ENCODE measurements at places on chromosomes 16 and 17. TPM values are rescaled to one million over a fixed set of nuclear protein-coding genes. Genes with fewer than 3 reads are reported as not detected.

UBB gene
- total RNA-seq: 1,771 TPM

ACAP1 gene
- total RNA-seq: 405 TPM

- no peak for DNase-seq
Measured at GRCh38 chr17:60678118-60678444, 430 bp downstream of the BCAS3 start.

GRCh38 chr17:49146620-49147306 lies 14.2 kb downstream of the B4GALNT2 start:
- no peak for DNase-seq

DNA sequence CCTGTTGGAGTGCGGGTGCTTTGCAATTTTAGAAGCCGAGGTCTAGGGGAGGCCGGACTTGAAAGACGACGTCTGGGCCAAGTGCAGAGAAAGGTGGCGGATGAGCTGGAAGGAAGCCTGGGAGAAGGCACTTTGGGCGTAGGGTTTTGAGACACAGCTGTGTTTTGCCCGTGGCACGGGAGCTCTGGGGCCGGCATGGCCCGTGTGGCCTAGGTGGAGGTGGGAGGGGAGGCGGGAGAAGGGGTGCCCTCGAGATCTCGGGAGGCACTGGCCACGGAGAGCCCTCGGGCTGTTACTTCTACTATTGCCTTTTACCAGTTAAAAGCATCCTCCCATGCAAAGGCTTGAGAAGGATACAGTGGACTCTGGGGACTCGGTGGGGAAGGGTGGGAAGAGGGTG lies 161.9 kb downstream of the FOXL1 start:
- DNase-seq: no peak

DNA sequence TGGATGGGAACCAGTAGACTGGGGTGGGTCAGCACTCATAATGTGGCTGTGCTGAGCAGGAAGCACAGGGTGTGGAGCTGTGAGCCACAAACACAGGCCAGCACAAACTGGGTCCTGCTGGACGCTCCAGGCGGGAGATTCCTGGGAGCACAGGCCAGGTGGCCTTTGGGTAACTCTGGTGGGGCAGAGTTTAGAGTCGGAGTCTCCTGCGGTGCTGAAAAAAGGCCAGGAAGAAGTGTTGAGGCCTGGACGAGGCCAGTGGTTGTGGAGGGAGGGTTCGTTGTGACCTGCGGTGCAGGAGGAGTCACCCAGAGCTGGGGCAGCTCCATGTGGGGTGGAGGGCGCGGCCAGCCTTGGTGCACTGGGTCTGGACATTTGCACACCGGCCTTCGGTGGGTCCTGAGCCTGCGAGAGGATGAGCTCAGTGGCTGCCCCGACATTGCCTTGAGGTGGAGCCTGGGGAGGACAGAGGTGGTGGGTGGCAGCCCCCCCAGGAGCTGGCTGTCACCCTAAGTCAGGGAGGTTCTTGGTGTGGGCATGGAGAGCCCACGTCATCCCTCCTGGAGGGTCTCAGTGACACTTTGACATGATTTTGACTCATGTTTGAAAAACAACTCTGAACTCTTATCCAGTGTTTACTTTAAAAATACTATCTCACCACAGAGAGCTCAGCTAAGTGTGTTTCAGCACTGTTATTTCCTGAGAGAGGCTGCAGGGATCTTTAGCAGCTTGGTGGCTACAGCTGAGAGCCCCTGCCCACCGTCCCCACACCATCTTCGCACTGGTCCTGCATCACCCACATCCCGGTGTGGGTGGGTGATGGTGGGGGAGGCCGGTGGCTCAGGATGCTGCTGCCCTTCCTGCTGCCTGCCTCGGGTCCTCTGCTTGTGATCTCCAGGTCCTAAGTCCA lies 98.7 kb downstream of the NPIPB11 start:
- DNase-seq: no peak

DNA sequence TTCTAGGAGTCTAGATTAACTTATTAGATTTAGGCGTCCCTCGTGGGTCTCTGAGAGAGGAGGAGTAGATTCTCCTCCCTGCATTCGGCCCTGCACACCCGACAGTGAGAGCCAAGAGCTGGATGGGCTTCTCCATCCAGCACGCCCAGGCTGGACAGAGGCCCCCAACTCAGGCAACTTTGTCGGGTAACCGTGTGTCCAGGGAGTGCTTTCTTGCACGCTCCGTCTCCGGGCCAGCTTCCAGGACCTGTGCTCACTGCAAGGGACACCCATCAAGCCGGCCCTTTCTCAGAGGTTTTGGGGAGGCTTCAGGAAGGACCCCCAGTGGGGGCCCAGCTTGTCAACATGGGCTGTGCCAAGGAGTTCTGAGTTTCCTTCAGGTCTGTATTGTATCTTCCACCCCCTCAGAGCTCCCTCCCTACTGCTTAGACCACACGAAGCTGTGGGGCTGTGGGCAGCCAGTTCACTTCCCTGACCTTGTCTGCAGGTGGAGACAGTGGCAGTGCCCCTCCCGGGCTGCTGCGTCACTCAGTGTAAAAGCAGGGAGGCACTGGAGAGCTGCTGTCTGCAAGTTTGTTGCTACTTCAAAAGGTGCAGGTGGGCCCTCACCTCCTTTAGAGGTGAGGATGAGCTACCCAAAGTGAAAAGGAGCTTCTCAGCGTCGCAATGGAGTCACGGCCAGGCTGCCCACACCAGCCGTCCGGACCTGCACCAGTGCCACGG lies 24.0 kb upstream of the C16orf78 start:
- DNase-seq: no peak

DNA sequence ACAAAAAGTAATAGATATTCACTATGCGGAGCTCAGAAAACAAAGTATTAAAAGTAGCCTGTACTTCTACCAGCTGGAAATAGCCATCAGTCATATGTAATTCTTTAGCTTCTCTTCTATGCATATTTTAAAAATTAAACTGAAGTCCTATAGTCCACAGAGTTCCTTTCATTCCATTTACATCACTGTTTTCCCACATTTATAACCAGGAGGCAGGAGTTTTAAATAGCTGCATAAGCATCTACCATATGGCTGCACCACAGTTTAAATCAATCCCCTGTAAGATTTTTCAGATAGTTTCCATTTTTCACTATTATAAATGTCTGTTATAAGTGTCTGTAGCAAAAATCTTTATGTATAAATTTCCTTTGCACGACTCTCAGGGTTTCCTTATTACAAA lies 45.1 kb downstream of the ZFHX3 start:
- no peak for DNase-seq

- DNase-seq: no peak
Measured at GRCh38 chr16:26382586-26382985, 684.1 kb upstream of the C16orf82 start.

- DNase-seq: no peak
Measured at GRCh38 chr16:84074721-84075120, 32.1 kb upstream of the SLC38A8 start.

GRCh38 chr17:78110363-78111015 lies 18.1 kb downstream of the TMC6 start:
- DNase-seq: no peak

DNA sequence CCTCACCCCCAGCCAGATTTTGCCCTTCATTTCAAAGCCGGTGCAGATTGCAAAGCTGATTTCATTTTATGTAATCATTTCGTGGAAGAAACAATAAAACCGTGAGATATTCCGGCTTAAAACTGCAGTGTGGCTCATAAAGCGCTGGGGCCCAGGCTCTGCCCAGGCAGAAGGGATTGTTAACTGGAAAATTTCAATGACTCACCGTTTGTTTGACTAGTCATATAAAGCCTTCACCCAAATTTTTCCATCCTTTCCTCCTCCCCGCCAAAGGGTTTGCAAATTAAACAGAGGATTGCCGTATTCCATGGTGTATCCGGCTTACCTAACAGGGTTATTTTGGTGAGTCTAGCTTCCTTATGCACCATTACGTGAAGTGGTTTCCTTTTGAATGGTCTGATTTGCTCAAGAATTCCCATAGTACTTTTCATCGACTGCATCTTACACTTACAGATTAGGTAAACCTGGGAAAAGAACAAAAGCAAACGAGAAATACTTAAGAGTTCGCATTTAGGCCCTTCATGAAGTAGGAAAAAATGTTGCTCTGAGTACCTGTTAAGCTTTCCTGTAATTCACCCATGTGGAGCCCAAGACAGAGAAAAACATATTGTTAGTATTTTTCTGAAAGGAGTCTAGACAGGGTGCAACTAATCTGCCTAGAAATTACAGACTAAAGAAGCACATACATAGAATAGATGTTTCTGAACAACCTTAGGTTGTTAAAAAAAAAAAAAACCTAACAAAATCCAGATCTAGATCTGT lies 949 bp upstream of the GSPT1 start:
- peak; percentile 12 for DNase-seq

GRCh38 chr16:68652659-68653058 lies 7.5 kb downstream of the CDH3 start:
- no peak for DNase-seq

All from activated CD4-positive, alpha-beta memory T cell treated with anti-CD3 and anti-CD28 coated beads for 36 hours (primary cell).